ENCODE measurements at places on chromosomes 5 and 9. TPM values are rescaled to one million over a fixed set of nuclear protein-coding genes. Genes with fewer than 3 reads are reported as not detected.

- H3K4me3 ChIP-seq: no peak overlapping the region
- H3K36me3 ChIP-seq: no peaks in the 10 kb centered on the region
- peaks cover 3% of the 10 kb centered on the region for H3K4me1 ChIP-seq
- peak overlapping the region; percentile 53 for H3K27ac ChIP-seq
Observed at GRCh38 chr9:137383784-137384756, 38.9 kb downstream of the EXD3 start.

DNA sequence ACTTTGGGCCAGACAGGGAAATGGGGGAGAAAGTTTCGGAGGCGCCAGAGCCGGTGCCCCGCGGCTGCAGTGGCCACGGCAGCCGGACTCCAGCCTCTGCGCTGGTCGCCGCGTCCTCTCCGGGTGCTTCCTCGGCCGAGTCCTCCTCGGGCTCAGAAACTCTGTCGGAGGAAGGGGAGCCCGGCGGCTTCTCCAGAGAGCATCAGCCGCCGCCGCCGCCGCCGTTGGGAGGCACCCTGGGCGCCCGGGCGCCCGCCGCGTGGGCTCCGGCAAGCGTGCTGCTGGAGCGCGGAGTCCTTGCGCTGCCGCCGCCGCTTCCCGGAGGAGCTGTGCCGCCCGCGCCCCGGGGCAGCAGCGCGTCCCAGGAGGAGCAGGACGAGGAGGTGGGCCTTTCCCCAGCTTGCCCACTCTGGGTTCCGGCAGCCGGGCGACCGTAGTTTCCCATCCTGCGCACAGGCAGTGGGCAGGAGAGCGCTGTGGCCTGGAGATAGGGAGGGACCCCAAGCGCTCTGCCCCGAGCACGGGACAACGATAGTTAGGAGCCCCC is 516 bp downstream of the MAST4 start:
- peak; percentile 41 for DNase-seq
- H3K27me3 ChIP-seq: peaks cover 55% of the 10 kb centered on the region
- H3K36me3 ChIP-seq: no peaks in the 10 kb centered on the region

GRCh38 chr5:85671223-85671970 is 946.3 kb upstream of the COX7C start:
- no peaks in the 10 kb centered on the region for H3K27me3 ChIP-seq
- no peak overlapping the region for H3K27ac ChIP-seq
- H3K4me3 ChIP-seq: no peak overlapping the region
- DNase-seq: no peak
- no peaks in the 10 kb centered on the region for H3K36me3 ChIP-seq

GRCh38 chr9:130526854-130527650 is 52.3 kb upstream of the FUBP3 start:
- H3K4me1 ChIP-seq: peaks cover 25% of the 10 kb centered on the region
- no peaks in the 10 kb centered on the region for H3K36me3 ChIP-seq
- no peaks in the 10 kb centered on the region for H3K27me3 ChIP-seq
- DNase-seq: no peak

GRCh38 chr5:139670369-139671095 is 22.4 kb downstream of the CXXC5 start:
- no peaks in the 10 kb centered on the region for H3K27me3 ChIP-seq
- H3K4me1 ChIP-seq: peaks cover 71% of the 10 kb centered on the region
- peak overlapping the region; percentile 59 for H3K27ac ChIP-seq
- no peak overlapping the region for H3K4me3 ChIP-seq
- no peaks in the 10 kb centered on the region for H3K36me3 ChIP-seq

DNA sequence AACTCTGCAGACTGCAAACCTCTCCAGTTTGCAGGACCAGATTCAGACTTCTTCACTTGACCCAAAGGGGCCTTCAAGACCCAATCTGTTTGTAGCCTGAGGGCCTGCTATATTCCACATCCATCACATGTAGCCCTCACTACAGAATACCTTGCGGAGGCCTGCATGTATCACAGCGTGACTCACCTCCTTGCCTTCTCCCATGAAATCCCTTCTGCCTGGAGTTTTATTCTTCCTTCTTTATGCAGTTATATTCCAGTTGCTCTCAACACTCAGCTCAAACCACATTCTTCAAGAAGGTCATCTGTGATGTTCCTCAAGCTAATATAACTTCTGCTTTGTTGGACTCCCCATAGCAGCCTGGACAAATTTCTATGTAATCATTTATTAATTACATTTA is 198.5 kb upstream of the PTGER4 start:
- H3K4me3 ChIP-seq: no peak overlapping the region
- no peak for DNase-seq
- H3K4me1 ChIP-seq: no peaks in the 10 kb centered on the region
- H3K27me3 ChIP-seq: no peaks in the 10 kb centered on the region
- no peaks in the 10 kb centered on the region for H3K36me3 ChIP-seq
- H3K27ac ChIP-seq: no peak overlapping the region

Gene PIP5K1B
- 5.2 TPM for total RNA-seq

GRCh38 chr5:55421074-55421529 is 113.3 kb downstream of the MTREX start:
- peaks cover 38% of the 10 kb centered on the region for H3K36me3 ChIP-seq
- no peaks in the 10 kb centered on the region for H3K27me3 ChIP-seq
- peaks cover 6% of the 10 kb centered on the region for H3K4me1 ChIP-seq

- no peak overlapping the region for H3K27ac ChIP-seq
- no peaks in the 10 kb centered on the region for H3K36me3 ChIP-seq
- H3K4me3 ChIP-seq: peak overlapping the region; percentile 71
Observed at GRCh38 chr9:96449523-96449844, 485 bp upstream of the HABP4 start.
